Activated CD4-positive, alpha-beta T cell treated with anti-CD3 and anti-CD28 coated beads, Interleukin-2, Interleukin-4, amounts not matched to agents 100 ng/mL and 50 ng/mL, durations not matched to agents 16 hours and 8 hours (primary cell): ENCODE measurements at places on chromosomes 11 and 22.

DNA sequence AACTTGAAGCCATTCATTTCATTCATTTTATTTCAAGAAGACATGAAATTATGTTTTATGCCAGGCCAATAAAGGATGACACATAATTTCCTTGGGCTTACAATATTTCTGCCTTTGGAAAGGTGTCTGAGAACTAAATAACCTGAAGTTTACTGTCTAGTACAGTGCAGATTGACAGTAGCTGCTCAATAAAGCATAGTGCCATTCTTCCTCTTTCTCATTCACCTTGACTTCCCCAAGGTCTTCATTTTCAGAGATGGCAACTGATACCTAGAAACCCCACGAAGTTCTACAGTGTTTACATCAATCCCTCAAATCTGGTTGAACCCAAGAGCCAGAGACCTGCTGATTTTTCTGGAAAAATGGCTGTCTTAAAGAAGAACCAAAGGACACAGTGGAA, 144.3 kb upstream of the SYN3 start:
- no peak for DNase-seq

DNA sequence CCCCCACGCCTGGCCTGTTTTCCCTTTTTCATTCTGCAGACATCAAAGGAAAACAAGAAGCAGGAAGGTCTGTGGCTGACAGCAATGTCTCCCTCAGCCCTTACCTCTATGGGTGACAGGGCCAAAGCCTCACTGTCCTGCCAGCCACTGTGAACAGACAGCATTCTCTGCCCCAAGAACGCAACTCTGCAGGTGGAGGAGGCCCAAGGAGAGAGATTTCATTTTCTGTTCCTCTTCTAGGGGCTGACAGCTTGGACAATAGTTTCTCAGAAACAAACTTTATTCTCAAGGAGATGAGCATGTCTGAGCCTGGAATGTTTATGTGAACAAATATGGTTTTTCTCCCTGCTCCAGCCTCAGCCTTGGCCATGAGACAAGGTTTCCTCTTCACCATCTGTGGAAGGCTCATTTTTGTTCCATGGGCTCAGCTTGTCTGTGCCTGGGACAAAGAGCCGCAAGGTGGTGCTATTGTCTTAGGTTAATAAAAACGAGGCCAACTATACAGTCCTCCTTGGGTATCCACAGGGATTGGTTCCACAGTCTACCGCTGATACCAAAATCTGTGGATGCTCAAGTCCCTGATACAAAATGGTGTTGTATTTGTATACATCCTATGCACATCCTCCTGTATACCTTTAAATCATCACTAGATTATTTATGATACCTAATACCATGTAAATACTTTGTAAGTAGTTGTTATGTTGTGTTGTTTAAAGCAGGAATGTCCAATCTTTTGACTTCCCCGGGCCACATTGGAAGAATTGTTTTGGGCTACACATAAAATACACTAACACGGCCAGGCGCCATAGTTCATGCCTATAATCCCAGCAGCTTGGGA, 5.8 kb downstream of the PIWIL3 start:
- peak; percentile 55 for DNase-seq

DNA sequence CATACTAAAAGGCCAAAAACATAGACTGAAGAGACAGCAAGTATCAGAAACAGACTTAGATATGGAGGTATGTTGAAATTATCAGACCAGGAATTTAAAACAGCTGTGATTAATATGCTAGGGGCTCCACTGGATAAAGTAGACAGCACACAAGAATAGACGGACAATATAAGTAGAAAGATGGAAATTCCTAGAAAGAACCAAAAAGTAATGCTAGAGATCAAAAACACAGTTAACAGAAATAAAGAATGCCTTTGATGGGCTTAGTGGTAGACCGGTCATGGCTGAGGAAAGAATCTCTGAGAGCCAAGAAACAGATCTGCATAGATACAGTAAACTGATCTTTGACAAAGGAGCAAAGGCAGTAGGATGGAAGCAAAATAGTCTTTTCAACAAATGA, 250.2 kb downstream of the SWAP70 start:
- no peak for DNase-seq

GRCh38 chr11:10392095-10393079, 62.7 kb upstream of the AMPD3 start:
- DNase-seq: no peak

DNA sequence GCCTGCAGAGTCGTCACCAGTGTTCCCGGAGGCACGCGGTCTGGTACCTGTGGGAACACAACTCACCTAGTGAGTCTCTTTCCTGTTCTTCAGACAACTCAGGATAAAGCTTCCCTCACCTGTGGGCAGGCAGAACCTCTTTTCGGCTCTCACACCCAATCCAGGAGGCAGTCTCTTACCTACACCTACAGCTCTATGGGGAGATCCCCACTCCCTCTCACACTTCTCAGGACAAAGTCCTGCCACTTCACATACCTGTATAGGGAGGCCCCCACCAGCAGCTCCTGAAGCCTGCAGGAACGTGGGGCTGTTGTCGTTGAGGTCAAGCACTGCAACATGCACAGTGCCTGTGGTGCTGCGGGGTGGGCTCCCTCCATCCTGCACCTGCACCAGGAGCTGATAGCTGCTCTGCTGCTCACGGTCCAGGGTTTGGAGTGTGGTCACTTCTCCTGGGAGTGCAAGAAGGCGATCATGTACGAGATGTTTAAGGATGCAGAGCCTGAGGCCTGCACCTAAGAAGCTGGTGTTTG, 12.2 kb upstream of the TPP1 start:
- no peak for DNase-seq

DNA sequence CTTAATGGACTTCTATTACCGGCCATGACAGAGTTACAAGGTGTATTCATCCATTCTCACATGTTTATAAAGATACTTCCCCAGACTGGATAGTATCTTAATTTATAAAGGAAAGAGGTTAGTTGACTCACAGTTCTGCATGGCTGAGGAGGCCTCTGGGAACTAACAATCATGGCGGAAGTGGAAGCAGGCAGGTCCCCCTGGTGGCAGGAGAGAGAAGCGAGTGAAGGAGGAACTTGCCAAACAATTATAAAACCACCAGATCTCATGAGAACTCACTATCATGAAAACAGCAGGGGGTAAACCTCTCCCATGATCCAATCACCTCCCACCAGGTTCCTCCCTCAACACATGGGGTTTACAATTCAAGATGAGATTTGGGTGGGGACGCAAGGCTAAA, 170.0 kb upstream of the PDGFD start:
- peak; percentile 6 for DNase-seq

DNA sequence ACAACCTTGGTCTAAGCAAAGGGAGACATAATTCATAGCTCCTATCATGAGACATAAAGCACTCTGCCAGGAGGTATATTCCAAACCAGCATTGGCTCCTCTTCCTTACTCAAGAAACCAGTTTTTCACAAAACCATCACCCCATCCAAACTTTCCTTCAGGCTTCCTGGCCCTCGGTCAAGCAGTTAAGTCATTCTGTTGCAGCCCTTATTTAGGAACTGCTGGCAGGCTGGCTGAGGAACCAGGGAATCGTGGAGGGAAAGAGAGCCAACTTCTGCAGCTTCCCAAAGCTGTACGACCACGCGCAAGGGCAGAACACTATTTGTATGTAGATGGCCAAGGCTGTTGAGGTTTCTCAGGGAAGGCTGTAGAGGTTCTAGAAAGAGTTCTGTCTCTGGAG, 680 bp downstream of the IFT46 start:
- DNase-seq: no peak
